ENCODE measurements at places on chromosomes 7 and 10.

DNA sequence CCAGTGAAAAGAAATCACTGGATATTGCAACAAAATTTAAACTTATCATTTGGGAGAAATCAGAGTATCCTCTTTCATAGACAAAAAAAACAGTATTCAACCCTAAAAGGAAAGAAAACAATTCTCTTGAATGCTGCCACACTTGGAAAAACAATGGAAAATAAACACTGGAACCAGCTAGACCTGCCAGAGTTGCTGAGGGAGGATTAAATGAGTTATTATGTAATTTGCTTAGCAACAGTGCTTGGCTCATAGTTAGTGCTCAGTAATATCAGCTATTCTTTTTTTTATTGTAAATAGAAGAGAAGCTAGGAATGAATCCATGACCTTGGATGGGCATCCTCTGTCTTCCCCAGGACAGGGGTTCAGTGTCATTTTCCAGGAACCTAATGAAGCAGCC, 11.0 kb upstream of the ZNF273 start:
- peak; percentile 66 for DNase-seq

DNA sequence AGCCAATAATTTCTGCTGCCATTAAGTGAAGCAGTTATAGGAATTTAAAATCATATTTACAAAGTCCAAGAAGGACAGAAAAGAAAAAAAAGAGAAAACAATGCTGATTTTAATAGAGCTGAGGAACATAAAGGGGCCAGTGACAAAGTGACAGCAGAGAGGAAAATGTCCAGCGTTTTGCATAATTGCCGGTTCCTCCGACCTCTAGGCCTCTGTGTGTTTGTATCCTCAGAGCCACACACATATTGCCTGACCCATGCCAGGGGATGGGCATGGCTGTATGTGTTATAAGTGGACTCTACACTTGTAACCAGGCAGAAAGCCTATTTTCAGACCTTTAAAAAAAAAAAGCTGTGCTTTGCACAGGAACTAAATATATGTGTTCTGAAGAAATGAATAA, 366.8 kb upstream of the C7orf33 start:
- DNase-seq, result no peak

GRCh38 chr10:80400136-80400804, 8.1 kb upstream of the PRXL2A start:
- DNase-seq, result no peak

GRCh38 chr10:86535132-86535882, 13.7 kb upstream of the WAPL start:
- DNase-seq, result no peak

- DNase-seq, result no peak
Observed at GRCh38 chr7:10346032-10346431, 627.6 kb upstream of the PHF14 start.

- no peak for DNase-seq
Observed at GRCh38 chr7:31853380-31853779, 166.4 kb downstream of the PPP1R17 start.

- DNase-seq, result peak; percentile 92
Observed at GRCh38 chr10:1123198-1123597, 67.0 kb downstream of the WDR37 start.

DNA sequence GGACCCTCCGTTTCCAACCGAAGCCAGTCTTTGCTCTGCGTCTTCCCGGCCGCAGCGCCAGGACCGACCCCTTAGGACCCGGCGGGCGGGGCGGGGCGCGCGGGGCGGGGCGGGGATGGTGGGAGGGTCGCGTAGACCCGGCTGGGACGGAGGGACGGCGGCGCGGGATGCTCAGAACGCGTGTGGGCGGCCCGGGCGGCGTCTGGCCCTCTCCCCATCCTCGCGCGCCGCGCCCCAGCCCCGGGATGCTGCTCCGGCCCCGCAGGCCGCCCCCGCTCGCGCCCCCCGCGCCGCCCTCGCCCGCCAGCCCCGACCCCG, at the start of gene UTF1:
UTF1 (plus strand) TSS at position 174 of the 318 bp plus-strand sequence; CDS start at position 246, 72 bp downstream.
- no peak for DNase-seq

- DNase-seq, result no peak
Observed at GRCh38 chr10:111087968-111088505, 11.2 kb downstream of the ADRA2A start.

DNA sequence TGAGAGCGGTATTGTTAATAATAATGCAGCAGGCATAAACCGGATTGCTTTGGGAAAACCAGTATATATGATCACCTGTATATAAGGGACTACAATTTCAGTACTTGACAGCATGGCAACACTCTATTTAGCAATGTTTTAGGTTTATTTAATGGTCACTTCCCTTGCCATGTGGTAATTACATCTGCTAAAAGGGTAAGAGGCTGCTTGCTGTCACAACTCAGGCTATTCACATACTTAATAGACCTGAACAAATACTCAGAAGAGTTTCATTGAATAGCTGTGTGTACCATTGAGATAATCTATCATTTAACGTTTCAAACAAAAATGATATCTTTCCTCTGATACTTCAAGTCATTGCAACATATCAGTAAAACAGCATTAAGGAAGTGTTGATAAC, 90.1 kb downstream of the PCDH15 start:
- DNase-seq, result no peak

DNA sequence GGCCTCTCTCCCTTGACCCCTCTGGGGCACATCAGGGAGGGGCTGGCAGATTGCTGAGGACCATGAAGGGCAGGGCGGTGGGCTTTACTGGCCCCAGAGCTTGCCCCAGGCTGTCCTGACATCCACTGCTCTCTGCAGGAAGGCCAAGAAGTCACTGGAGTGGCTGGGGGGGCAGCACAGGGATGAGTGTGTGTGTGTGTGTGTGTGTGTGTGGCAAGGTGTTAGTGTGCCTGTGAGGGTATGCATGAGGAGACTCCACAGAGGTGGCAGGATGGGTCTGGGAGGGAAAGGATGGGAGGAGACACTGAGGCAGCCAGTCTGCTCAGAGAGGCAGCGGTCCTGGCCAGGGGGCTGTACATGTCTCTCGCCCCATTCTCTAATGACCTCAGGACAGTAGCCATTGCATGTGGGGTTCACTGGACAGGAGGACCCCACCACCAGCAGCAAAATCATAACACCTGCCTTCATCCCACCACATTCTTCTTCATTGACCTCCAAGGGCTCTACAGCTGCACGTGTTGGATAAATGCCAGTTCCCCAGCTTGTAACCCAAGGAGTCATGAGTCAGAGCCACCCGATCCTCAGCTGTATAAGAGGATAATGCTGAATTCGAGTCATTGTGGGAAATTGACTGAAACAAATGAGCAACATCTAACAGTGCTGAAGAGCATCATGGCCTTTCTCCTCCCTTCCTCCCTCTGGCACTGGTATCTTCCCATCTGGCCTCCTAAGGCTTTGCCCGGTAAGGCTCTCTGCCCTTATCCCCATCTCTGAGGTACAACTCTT, 720.5 kb downstream of the GRID1 start:
- DNase-seq, result no peak

DNA sequence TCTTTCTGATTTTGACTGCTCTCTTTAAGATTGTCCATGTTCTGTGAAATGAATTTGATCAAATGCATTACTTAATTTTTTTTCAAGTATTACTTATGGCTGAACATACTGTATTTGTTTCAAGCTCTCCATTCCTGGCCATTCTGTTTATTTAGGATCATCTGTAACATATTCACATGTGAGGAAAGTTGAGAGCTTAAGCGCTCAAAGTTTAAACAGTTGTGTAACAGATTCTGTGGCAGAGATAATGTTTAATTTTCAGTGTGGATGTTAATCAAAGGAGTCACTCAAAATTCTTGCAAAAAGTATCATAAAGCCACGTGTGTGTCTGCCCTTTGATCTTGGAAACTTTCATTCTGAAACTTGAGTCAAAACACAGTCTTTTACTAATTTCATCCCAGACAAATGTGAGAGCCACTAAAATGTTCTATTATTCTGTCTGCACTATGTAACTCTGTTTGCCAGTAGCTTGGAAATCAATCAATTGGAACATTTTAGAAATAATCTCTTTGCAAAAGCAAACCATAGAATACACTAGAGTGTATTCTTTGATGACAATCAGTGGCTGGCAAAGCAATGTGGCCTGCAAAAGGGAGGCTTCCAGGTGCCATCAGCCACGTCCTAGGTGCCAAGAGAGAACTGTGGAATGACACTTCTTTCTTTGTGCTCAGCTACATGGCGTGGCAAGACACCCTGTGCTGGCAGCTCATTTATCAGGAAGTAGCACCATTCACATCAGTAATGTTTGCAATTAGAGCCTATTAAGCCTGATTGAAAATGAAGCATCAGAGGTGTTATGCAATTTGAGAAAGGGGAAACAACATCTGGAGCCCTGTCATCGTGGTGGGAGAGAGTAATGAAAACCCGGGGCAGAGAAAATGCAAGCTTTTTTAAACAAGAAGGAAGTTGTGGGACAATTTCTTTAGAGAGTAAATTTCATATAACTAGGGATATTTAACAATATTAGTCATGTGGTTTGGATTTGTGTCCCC, 40.9 kb downstream of the ARL5B start:
- DNase-seq, result no peak

GRCh38 chr10:45441239-45442190, 67.5 kb downstream of the ALOX5 start:
- no peak for DNase-seq

DNA sequence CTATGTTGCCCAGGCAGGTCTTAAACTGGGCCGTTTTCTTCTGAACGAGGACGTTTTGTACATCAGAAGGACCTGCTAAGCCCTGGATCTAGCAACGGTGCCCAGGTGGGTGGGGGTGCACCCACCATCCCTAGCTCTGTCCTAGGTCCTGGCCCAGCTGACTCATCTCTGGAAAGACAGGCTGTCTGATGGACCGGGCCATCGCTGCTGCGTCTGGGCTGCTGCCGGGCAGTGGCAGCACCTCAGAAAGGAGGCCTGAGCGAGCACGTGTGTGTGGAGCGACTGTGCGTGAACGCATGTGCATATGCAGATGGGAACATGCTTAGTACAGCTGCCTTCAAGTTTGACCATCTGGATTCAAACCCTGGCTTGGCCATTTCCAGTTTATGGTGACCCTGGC, 7.3 kb upstream of the ELFN1 start:
- no peak for DNase-seq

GRCh38 chr7:43666938-43667337, 62.4 kb downstream of the COA1 start:
- no peak for DNase-seq

- no peak for DNase-seq
Observed at GRCh38 chr7:96397936-96398598, 76.2 kb upstream of the SLC25A13 start.

GRCh38 chr10:129004398-129004797, 462.6 kb upstream of the MGMT start:
- no peak for DNase-seq

GRCh38 chr10:120963594-120964220, 112.5 kb downstream of the WDR11 start:
- DNase-seq, result no peak

DNA sequence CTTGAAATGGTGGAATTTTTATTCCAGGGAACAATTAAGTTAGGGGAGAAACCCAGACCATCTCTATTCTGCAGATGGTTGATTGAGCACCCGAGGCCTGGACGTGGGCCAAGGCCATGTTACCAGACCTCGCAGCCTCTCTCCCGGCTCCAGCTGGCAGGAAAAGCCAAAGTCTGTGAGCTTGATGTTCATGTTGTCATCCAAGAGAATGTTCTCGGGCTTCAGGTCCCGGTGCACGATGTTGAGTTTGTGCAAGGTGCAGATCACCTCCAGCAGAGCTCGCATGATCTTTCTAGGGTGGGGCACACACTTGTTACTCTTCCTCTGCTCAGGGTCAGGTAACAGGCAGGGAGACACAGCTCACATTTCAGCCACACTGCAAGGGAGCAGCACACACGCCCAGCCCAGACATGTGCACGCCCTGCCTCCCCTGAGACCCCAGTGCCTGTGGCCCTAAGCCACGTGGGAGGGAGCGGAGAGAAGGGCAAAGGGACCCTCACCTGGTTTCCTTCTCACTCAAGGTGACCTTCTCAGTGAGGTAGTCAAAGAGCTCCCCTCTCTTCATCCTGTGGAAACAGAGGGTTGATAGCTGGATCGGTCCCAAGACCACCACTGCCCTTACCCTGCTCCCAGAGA, 9.5 kb downstream of the PHKG1 start:
- no peak for DNase-seq

DNA sequence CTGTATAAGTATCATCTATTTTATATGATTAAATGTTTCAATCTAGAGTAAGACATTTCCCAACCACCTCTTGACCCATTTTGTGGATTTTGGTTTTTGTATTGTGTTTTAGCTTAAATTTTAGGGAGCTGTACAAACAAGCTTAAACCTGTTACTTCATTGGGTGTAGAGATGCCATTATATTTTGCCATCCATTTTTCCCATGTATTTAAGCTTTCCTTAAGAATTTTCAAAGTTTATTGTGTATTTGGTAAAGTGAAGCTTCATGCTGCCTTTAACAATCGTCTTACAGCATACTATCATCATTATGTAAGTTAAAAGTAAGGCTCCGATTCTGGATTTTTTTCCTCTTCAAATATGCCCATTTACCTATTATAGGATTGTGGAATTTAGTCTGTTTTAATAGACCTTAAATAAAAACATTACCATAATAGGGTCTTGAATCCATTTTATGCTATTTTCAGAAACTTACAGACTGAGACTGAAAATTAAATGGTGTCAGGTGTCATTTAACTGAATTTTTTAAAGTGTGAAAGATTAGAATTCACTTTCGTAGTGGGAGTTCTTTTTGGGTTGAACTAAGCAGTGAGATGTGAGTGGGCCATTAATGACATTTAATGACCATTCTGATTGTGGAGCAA, 2.2 kb downstream of the KMT2E start:
- DNase-seq, result peak; percentile 25

GRCh38 chr10:70494966-70495365, 16.4 kb downstream of the PALD1 start:
- DNase-seq, result no peak

DNA sequence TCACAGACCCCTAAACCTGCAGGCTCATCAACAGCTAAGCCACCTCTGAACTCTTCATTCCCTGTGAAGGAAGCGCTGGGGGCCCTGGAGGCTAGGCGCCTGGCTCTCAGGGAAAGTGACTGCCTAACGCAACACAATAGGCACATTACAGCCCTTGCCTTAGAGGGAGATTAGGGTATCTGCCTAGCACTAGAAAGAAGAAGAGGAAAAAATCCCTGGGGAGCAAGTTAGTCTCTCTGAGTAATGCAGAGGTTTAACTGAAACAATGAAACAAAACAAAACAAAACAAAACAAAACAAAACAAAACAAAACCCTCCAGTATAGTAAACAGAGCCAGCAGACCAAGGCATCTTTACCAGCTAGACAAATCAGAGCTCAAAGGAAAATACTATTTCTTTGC, 2.6 kb downstream of the ZNF777 start:
- no peak for DNase-seq

GRCh38 chr10:78045237-78045636, 11.6 kb downstream of the RPS24 start:
- DNase-seq, result peak; percentile 42

DNA sequence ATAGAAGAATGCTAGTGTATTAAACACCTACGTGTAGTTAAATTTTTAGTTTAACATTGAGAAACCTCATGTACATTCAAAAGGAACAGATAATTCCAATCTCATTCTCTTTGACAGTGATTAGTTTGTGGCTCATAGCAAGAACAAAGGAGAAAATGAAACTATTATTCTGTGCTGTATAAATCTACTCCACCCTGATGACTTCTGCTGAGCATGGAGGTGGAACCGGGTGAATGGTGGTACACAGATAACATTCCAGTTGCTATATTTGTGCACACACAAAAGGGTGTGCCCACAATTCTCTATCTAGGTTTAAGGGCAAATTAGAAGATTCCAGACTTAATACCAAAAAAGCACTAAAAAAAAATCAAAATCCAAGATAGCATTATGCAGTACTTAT, 17.0 kb upstream of the RALA start:
- peak; percentile 70 for DNase-seq

GRCh38 chr7:48887500-48887899, 36.8 kb upstream of the CDC14C start:
- DNase-seq, result no peak

GRCh38 chr10:70840836-70841235, 25.1 kb downstream of the SGPL1 start:
- DNase-seq, result no peak
